ENCODE measurements at places on chromosomes 12 and 14.

DNA sequence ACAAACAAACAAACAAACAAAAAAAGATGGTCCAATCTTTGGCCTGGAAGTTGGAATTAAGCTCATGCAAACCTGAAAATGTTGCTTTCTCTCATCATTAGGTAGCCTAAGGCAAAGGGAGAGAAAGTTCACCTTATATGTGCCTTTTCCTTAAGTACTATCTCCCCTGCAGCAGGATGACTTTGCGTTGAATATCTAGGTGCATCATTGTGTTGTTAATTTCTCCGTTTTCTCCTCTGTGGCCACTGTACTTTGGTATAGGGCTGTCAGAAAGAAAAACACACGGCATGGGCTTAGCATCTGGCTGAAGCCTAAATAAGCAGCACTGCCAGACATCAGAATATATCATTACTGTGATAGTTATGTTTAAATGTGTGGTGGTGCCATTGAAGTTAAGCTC is 345.5 kb downstream of the BCAT1 start:
- DNase-seq = no peak

DNA sequence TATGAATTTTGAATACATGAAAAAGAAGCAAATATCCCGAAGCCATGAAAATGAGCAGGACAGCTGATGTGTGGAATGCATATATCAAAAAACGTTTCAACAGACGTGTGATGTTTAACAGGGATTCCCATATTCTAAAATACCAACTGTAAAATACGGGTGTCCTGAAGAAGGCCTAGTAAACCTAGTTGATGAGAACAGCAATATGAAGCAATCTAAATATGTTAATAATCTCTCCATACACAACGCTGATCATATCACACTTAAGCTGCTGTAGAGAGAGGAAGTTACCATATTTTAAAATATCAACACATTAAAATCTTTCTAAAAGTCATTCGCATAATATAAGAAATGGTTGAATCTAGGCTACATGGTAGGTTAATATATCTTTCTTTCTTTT is 317.5 kb downstream of the PPFIA2 start:
- DNase-seq = no peak

DNA sequence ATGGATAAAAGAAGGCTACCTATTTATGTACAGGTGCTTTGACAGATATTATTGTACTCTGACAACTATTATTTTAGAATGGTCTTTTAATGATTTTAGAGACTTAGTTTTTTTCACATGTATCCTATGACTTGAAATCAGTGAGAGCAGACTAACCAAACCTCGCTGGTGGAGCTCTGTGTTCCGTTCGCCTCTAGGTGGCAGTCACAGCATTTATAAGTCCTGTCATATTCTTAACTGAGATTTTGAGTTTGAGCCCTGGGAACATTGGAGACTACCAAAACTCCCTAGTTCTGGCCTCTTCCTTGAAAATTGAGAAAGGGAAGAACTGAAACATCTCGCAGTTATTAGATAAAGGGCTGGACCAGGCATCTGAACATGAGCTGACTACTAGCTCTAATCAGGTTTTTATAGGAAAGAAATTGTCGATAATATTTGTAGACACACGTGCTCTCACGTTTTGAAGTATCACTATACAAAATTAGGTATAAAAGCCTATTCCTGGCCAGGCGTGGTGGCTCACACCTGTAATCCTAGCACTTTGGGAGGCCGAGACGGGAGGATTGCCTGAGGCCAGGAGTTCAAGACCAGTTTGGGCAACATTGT is 48.3 kb downstream of the TTLL5 start:
- peak; percentile 24 for DNase-seq

DNA sequence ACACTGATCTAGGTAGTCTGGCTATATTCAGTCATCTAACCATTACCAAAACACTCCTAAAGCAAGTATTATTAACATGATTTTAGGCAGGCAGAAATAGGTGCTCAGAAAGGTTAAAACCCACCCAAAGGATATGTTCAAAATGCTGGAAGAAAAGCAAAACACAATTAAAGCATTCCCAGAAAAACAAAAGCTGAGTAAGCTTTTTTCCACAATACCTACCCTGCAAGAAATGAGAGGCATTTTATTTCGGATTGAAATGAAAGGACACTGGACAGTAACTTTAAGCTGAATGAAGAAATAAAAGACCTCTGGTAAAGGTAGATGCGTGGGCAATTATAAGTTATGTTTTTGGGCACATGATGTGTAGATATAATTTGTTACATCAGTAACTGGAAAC is 8.2 kb downstream of the SERPINA6 start:
- no peak for DNase-seq

DNA sequence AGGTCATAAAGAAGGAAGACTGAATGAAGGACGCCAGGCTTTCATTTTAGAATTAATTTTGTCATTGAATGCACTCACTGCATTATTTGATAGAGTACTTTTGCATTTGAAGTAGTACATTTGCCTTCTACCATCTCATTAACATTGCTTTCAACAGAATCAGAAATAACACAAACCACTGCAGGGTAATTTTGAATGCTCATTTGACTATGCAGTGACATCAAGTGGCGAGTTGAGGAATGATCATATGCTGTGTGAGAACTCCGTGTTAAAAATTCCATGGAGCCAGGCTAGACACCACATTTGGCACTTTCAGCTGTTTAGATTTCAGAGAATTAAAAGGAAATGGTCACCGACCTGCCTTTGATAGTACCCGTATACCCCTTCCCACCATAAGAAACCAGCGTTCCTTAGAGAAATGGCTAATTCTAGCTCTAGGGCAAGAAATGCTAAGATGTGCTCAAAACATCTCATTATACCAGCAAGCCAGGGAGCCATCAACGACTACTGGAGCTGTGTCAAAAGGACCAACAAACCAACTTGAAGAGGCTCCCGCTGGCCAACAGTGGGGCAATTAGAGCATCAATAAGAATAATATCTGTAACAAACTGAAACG is 16.5 kb downstream of the HEBP1 start:
- DNase-seq = no peak

GRCh38 chr12:131828671-131829355 is 620 bp downstream of the MMP17 start:
- no peak for DNase-seq

DNA sequence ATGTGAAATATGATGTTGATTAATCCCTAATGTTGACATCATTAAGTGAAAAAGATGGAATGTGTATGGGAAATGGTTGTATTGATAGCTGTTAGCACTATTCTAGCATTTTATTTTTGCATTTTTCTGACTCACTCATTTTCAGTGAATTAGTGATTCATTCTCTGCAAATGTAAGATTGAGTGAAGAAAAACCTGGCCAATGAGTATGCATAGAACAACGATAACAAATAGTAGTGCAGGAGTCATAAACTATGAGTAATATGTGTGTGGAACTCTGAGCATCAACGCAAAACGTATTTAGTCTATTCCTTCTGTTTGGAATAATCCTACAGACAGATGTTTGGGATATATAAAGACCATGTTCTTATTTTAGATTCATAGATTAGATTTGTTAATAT is 76.3 kb upstream of the RTL1 start:
- no peak for DNase-seq

DNA sequence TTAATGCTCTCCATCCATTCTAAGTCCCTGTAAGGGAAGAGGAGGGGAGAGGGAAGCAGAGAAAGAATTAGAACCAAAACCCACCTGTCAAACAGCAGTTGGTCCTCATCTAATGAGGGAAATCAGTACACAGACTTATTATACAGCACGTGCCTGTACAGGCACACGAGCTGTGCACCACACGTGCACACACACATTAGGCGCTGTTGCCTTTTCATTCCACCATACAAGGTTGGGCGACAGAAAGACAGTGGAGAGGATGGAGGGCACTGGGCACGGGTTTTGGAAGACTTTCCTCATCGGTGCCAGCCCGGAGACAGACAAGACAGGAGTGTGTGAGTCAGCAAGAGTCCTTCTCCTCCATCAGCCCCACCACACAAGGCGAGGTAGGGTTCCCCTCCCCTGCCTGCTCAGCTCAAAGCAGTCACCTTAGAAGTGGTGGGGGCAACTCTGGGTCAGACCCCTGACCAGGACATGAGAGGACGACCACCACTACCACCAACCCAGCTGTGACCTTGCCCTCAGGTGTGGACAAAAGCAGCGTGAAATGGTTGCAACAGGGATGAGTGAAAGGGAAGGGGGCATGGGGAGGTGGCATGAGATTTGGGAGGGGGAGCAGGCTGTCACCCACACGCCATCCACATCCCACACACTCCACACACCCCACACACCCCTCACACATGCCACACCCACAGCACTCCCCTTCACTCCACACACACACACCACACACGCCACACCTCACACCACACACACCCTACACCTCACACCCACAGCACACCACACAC is 80.7 kb downstream of the ACTN1 start:
- DNase-seq = no peak

DNA sequence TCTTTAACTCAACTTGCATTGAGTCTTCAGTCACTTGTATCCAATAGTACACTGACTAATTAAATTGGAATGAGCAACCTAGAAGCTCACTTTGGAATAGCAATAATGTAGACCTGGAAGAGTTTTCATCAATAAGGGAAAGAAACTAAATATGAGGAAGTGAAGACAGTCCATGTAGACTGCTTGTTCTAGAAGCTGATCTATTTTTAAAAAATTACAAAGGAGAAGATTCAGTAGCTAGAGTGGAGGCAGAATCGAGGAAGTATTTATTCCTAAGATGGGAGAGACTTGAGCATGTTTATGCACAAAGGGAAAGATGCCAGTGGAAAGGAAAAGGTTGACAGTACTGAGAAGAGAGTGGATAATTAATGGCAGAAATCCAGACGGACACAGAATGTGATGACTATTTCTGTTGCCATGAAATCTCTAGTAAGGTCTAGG is 156.3 kb upstream of the PDE3A start:
- DNase-seq = no peak

DNA sequence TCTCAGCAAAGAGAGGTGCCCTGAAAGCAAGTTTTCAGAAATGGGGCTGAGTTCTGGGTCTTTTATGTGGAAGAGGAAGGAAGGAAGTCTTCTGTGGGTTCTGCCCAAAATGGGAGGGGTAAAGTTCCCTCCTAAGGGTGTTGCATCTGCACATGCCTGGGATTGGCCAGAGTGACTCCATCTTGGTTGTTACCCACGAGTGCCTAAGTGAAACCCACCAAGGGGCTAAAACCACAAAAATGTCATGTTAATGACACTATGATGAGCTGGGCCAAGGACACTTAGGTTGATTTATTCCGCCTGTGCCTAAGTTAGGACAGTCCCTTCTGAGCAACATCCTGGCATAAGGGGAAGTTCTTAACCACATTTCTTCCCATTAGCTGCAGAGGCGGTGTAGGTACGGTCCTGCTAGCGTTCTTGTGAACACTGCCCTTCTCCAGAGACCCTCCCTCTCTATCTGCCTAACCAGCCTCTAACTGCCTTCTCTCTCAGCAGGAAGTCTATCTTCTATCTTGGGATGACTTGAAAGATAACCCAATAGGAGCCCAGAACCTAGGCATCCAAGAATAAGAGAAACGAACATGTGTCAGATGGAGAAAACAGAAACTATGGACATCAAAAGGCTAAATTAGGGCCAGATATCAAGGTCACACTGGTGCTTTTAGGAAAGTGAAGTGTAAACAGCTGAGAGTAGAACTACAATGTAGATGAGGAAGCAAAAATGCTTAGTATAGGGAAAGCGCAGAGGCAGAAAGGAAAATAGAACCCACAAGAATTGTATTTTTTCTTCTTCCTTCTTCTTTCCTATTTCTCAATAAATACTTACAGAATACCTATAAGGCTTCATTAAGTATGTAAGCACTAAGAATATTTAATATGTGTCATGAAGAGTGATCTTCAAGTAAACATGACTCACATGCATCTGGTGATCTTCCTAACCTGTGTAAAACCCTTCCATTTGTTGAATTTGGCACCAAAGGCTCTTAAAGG is 104.2 kb upstream of the AMN1 start:
- DNase-seq = peak; percentile 8

- no peak for DNase-seq
Observed at GRCh38 chr12:5739917-5740316, 205.1 kb downstream of the ANO2 start.

GRCh38 chr14:33714527-33715226 is 236.2 kb downstream of the EGLN3 start:
- DNase-seq = no peak

DNA sequence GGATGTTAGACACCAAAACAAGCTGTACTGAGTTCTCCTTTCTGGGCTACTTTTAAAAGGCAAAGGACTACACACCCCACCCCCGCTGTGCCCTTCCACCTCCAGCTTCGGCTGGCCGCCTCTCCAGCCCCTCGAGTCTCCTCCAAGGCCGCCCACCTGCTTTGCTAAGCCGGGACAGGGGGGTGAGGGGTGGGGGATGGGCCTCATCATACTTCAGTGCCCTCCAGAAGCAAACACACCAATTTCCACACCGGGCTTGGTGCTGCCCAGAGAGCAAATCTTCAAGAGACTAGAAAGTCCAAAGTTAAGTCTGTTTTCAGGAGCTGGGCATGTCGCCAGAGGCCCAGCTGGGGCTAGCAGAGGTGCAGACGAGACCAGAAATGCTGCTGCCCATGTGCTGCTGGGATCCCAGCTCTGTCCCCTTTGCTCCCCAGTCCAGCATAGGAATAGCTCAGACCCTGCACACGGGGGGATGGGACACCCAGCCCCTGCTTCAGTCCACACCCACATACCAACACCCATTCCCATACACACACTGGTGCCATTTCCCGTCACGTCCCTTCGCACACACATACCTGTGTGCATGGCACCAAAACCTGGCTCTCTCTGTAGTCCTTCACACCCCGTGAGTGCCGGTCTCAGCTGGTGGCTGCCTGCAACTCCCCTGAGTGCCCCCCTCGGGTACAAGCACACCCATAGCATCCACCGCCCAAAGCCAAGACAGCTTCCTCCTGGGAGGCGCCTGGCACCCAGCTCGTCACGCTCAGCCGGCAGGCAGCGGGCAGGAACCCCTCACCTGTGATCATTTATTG is 1.0 kb downstream of the SLC6A12 start:
- DNase-seq = no peak

DNA sequence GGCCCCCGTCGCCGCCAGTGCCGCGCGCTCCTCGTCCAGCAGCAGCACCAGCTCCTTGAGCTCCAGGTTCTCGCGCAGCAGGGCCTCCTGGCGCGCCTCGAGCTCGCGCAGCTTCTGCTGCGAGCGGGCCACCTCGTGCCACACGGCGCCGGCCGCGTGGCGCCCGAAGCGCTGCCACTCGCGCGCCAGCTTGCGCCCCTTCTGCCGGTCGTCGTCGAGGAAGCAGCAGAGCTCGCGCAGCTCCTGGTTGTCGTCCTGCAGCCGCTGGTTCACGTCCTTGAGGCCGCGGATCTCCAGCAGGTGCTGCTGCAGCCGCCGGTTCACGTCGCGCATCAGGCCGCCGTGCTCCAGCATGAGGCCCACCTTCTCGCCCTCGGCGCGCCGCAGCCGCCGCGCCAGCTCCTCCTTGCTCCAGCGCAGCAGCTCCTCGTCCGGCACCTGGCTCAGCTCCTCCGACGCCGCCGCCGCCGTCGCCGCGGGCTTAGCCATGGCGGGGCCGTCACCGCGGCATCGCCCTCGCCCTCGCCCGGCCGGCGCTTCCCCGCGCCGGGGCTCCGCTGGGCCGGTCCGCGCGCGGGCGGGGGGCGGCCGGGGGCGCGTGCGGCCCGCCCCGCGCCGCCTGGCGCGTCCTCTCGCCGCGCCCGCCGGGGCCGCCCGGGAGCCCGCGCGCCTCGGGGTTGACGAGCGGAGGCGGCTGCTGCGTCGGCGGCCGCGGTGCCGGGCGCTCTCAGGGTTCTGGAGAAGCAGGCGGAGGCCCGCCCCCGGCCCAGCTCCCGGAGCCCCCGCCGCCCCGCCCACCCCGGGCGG is at the start of gene CCDC85C:
CCDC85C (minus strand) TSS at position 737 of the 807 bp plus-strand sequence; CDS start at position 489, 248 bp downstream.
- peak; percentile 10 for DNase-seq
